ENCODE measurements at places on chromosomes 12 and 14.

- DNase-seq = no peak
These were observed 63.4 kb downstream of the ANO2 start for GRCh38 chr12:5881666-5882065.

GRCh38 chr12:69405566-69405865, 46.0 kb downstream of the YEATS4 start:
- DNase-seq = no peak

- no peak for DNase-seq
These were observed 31.9 kb upstream of the LUM start for GRCh38 chr12:91143206-91143605.

DNA sequence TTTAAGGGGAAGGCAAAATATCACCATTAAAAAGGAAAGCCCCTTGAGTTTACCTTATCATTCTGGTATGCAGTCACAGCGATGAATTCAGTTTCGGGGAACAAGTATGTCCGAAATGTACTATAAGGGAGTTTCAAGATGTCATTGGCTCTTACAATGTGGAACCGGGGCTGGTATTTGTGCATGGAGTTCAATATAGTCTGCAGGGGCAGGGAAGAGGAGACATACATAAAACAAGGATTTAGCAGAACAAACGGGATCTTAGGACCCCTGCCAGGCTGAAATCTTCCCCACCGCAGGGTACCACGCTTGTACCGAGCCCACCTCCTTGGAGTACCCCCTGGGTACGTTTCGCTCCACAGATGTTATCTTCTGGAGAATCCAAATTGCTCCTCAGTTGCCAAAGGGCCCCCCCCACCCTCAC, 4.5 kb downstream of the TBX3 start:
- no peak for DNase-seq

DNA sequence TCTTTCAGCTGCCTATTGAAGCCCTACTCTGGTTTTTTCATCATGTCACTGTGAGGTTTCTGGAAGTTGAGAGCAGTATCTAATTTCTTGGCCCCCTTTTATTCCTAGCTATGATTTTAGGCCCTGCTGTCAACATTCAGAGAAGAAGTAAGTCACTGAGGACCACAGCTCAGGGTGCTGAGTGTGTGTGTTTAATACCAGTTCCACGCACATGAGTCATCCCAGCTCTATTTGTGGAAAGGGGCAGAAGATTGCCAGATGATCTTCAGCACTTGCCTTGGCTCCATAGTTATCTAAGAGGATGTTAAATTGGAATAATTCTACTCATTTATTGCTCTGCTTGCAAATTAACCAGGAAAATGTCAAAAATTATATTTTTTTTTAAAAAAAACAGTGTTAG, 65.5 kb upstream of the SLC38A4 start:
- no peak for DNase-seq

DNA sequence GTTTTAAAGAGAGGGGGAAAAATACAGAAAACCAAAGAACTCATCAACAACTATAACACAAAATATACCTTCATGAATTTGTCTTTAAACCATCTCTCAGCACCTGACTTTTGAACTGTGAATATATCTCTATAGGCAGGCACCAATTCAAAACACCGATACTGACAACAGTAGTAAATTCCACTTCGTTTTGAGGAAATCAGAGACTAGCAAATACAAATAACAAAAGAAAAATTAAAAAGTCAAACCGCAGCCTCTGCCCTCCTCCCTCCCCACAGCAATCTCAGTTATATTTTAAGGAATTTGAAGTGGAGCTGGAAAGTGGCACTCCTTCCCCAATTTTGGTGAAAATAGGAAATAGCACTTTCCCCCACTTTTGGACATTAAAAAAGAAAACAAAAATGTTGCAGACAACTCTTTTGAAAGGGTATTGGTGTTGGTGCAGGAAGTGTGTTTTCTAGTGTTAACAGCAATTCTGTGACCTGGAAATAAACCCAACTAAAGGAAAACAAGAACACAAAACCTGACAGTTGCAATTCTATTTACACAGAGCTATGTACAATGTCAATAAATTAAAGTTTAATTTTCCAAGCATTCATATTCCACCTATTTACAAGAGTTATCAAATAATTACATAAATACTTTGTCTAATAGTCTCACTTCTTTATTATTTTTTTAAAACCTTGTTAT, 13.5 kb downstream of the TBX3 start:
- no peak for DNase-seq

- DNase-seq = no peak
These were observed 89.2 kb downstream of the BCL2L14 start for GRCh38 chr12:12159988-12160387.

DNA sequence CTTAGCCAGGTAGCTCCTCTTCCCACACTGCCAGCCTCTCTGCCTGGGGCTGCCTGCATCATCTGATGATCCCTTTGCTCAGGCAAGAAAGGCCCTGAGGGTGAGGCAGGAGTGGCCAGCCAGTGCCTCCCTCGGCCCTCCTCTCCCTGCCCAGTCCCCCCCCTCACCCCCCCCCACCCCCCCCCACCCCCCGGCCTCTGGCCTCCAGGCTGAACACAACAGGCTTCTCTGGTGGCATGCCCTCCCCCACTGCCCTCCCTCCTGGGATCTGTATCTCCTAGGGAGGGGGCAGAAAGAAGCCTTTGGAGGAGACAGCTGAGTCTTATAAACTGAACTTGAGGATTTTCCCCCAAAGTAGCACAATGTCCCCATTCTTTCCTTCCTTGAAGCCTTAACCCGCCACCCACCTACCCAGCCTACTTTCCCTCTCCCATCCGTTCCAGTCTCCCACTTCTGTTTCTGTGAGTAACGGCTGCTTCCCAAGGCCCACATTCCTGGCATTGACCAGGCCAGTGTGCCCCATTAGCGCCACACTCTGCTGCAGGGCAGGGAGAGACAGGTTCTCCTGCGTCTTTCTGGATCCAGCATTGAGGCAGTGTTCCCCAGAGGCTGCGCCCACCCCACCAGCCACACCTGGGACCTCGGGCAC, 82.1 kb downstream of the B4GALNT3 start:
- no peak for DNase-seq

GRCh38 chr12:122834104-122834920, 945 bp upstream of the HIP1R start:
- no peak for DNase-seq

- DNase-seq = no peak
These were observed 113.8 kb downstream of the BCL11B start for GRCh38 chr14:99158150-99158549.

Data from stimulated activated CD8-positive, alpha-beta memory T cell treated with anti-CD3 and anti-CD28 coated beads, Interleukin-7, amount 100 ng/mL, for 1 hour (primary cell).